ENCODE measurements at places on chromosomes 11 and 22.
A peak's percentile ranks its signal among the peaks of the same experiment; 100 is the strongest.

DNA sequence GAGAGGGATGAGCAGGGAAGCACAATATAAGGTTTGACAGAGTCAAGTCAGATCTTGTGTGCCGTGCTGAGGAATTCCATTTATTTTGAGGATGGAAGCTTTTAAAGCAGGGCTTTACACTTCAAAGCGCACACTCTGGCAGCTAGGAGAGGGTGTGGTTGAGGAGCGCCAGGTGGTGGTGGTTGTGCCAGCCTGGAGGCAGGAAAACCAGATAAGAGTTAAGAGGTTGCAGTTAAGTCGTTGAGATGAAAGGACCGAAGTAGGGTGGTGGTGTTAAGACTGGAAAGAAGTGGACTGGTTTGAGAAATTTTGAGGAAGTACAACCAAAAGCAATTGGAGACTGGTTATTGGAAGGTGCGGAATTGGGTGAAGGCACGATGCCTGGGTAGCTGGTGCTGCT is 231.6 kb upstream of the TBCEL start:
- no peak for DNase-seq

GRCh38 chr11:73246303-73246702 is 25.8 kb upstream of the P2RY6 start:
- DNase-seq = no peak

DNA sequence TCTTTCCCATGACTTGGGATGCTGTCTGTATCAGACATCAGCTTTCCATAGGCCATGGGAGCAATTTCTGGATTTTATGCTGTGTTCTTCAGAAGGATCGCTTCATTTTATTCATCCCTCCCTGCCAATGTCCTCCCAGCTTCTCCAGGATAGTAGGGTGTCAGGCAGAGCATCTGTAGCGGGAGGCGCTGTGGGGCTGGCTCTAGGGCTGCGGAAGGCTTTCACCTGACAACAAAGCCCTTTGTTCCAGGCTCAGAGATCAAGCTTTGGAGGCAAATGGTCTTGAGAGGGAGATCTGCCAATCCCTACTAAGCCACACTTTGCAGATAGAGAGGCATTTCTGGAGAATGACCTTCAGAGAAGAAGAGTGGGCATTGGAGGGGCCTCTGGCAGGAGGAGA is 29.5 kb upstream of the FTH1 start:
- DNase-seq = no peak

GRCh38 chr11:79829891-79830290 is 389.1 kb upstream of the TENM4 start:
- no peak for DNase-seq

- no peak for DNase-seq
Measured at GRCh38 chr11:34206407-34207300, 101.2 kb downstream of the NAT10 start.

- DNase-seq = no peak
Measured at GRCh38 chr11:85725510-85726258, 39.7 kb upstream of the CCDC89 start.

DNA sequence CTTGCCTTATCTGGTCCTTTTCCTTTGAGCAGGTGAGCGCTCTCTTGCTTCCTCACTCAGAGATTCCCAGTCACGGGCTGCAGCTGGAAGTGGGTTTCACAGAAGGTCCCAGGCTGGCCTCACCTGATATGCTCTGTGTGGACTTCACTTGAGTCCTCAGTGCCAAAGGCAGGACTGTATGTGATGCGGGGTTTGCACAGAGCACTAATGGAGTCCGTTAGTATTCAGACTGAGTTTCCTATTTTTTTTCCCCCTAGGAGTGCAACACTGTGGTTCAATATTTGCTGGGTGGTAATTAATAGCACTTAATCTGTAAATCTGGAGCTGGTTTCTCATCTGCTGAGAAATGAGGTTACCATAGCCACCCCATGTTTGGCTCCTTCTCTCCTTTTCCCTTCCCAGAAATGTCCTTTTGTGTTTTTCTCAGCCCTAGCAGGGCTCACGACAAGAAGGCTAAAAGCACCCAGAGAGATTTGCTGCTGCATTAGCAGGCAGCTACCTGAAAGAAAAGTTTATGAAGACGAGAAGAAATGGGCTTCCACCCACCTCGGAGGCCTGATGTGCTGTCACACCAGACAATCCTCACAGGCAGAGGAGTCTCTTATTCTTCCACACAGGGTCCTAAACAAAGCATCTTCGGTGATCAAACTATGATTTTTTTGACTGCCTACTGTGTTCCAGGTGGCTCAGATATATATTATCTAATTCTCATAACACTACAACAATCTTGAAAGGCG is 262.1 kb downstream of the KIRREL3 start:
- no peak for DNase-seq

DNA sequence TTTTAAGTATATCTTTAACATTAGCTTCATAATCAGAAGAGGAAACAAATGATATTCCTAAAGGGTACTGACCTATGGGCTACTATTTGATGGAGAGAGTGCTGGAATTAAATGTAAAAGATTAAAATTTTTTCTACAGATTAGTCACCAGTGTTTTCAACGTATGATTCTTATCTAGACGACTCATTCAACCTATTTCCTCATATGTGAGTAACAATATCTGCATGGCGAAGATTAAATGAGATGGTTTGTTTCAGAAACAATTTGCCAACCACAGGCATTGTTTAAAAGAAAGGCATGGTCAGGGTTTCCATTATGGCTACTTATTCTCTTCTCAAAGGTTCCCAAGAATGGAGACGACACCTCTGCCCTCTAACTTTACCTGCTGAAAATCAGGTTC is 20.4 kb downstream of the OR56B4 start:
- no peak for DNase-seq

GRCh38 chr11:124085997-124086846 is 29.0 kb upstream of the VWA5A start:
- DNase-seq = no peak

GRCh38 chr11:2440646-2441045 is 3.7 kb downstream of the TRPM5 start:
- no peak for DNase-seq

- DNase-seq = no peak
Measured at GRCh38 chr11:60725592-60725991, 1.1 kb downstream of the MS4A18 start.

- DNase-seq = no peak
Measured at GRCh38 chr11:117181586-117182550, 3.3 kb downstream of the SIDT2 start.

GRCh38 chr22:23187211-23187610 is 6.9 kb downstream of the BCR start:
- DNase-seq = no peak

DNA sequence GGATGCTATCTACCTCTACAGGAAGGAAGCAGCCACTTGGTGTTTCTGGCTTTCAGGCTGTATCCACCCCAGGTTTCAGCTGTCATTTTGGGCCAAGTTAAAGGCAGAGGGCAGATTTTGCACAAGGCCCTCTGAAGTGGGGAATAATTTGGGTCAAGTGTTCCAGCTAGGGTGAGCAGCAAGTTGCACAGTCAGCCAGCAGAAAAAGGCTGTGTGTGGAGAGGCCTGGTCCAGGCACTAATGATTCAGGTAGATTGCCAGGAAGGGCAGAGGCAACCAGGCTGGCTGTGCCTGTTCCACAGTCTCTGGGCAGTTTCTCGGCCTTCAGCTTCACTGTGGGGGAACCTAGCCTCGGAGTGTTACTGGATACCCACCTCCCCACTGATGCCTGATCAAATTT is 8.6 kb upstream of the ELF5 start:
- no peak for DNase-seq

DNA sequence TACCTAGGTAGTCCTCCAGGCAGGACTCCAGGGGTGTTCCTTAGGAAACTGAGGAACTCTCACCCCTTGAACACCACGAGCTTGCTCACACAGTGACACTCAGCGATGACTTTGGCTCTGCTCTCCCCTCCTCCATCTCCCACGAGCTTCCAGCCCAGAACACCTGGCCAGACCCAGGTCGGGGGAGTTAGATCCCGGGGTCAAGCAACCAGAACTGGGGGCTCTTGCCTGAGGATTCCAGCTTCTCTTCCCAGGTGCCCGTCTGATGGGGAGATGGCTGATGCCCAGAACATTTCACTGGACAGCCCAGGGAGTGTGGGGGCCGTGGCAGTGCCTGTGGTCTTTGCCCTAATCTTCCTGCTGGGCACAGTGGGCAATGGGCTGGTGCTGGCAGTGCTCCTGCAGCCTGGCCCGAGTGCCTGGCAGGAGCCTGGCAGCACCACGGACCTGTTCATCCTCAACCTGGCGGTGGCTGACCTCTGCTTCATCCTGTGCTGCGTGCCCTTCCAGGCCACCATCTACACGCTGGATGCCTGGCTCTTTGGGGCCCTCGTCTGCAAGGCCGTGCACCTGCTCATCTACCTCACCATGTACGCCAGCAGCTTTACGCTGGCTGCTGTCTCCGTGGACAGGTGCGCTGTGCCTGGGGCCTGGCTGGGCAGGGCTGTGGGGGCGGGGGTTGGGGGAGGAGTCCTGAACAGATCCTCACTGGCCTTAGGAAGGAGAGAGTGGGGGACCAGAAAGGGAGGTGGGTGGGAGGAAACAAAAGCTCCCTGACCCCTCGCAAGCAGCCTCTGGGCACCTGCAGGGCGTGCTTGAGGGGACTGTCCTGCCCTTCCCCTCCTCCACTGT is at the start of gene GALR3:
TSS of gene GALR3 (plus strand) at position 249 of the 852 bp plus-strand sequence. CDS start at position 274, 25 bp downstream.
- DNase-seq = no peak

GRCh38 chr22:35170716-35171697 is 86.3 kb upstream of the HMGXB4 start:
- DNase-seq = no peak

GRCh38 chr11:77081976-77082836 is 15.4 kb downstream of the CAPN5 start:
- DNase-seq = no peak

DNA sequence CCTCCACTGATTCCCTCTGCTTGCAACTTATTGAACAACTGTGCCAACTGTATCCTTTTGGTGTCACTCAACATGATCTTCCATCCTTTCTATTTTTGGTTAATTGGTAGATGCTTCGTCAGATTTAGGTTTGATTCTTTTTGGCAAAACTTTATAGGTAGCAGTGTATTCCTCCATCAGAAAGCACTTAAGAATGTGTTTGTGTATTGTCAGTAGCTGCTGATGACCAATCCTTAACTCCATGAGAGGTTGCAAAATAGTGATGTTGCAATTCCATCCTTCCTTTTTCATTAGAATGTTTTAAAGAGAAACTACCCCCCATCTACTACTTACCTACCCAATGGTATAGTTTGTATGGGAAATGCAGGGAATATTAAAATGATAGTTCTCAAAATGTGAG is 22.1 kb downstream of the FAM76B start:
- no peak for DNase-seq

- no peak for DNase-seq
Measured at GRCh38 chr11:115238791-115239190, 265.4 kb downstream of the CADM1 start.

GRCh38 chr11:61048368-61049062 is 53.8 kb upstream of the CD5 start:
- no peak for DNase-seq

DNA sequence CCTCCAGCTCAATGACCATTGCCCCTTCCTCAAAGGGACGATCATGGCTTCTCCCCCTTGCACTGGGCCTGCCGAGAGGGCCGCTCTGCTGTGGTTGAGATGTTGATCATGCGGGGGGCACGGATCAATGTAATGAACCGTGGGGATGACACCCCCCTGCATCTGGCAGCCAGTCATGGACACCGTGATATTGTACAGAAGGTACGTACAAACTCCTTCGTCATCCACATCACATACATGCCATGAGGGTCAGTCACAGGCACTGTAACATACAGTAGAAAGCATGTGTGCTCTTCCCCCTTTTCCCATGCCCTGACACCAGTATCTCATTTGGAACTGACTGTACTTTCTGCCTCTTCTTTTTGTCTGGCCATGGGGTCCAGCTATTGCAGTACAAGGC is 4.0 kb downstream of the TAF10 start:
- DNase-seq = no peak

DNA sequence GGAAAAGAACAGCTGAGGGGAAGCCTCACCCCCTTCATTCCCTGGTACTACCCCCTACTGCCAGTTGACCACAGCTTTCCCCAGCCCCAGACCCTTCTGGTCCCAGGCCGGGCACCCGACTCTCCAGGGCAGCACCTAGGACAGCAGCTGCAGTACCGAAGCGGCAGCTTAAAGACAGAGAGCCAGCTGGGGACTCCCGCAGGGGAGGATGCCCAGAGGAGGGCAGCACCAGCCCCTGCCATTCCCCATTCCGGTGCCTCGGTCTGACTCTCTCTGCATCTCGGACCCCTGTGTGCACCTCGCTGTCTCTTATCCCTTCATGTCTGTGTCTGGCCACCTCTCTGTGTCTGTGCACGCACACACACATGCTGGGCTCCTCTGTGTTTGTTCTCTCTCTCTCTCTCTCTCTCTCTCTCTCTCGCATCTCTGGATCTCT is 9.4 kb downstream of the IGSF9B start:
- DNase-seq = no peak

GRCh38 chr11:70471254-70471653 is 72.9 kb downstream of the CTTN start:
- DNase-seq = no peak

DNA sequence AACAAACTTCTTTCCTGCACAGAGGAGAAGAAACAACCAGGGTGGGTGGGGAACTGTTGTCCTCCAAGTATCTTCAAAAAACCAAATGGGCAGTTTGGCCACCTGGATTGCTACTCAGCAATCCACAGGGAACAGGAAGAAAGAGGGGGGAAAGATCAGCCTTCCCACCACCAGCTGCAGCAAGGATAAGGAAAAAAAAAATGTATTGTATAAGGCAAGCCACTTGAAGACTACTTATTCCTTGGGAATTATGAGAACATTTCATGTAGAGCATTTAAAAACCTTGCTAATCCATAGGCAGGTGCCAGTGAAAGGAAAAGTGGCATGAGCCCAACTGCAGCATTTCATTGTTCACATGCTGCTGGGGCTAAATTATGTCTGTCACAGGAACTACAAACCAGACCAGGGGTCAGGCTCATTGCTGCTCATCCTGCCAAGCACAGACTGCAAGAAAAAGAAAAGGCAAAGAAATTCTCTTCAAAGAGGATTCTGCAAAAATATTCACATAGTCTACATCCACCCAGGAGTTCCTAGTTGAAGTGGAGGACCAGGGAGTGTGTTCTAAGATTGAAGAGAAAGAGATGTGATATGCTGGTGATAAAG is 2.2 kb downstream of the RAB30 start:
- DNase-seq = peak; percentile 20

GRCh38 chr11:9980931-9981330 is 313.1 kb downstream of the SBF2 start:
- no peak for DNase-seq

DNA sequence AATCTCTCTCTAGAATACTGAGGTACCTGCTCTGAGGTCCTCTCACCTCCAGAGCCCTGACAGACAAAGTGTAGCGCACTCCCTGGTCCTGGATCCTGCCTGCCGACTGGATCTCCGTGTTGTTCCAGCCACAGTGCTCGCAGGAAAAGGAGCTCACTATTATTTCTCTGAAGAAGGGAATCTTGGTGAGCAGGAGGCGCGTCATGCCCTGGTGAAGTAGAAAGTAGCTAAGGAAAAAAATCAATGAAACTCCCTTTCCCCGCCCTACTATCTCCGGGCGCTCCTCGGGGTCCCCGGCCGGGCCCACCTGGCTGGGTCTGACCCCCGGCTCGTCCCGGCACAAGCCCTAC is 412 bp downstream of the ZPR1 start:
- no peak for DNase-seq

All from C1 segment of cervical spinal cord (tissue), 14 donors.